ENCODE measurements at places on chromosomes 4 and X. TPM values are rescaled to one million over a fixed set of nuclear protein-coding genes. Genes with fewer than 3 reads are reported as not detected.

- no peak for DNase-seq
- H3K27me3 ChIP-seq: no peaks in the 10 kb centered on the region
- no peaks in the 10 kb centered on the region for H3K4me1 ChIP-seq
- H3K4me3 ChIP-seq: no peak overlapping the region
These were observed 10.9 kb downstream of the SH3TC1 start for GRCh38 chr4:8210010-8210409.

GRCh38 chr4:153905231-153905630 lies 116.3 kb upstream of the SFRP2 start:
- H3K27ac ChIP-seq: no peak overlapping the region

DNA sequence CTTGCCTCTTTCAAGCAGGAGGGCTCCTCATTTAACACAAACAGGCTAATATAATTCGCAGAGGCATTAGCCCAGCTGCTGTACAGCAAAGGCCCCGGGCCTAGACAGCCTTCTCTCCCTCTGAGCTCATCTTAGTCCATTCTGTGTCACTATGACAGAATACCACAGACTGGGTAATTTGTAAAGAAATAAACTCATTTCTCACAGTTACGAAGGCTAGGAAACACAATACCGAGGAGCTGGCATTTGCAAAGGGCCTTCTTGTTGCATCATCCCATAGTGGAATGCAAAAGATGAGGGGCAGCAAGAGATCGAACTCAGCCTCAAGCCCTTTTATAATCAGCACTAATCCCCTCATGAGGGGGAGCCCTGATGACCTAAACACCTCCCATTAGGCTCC lies 48.5 kb downstream of the TSPAN5 start:
- no peak overlapping the region for H3K27ac ChIP-seq
- H3K4me1 ChIP-seq: no peaks in the 10 kb centered on the region
- DNase-seq: no peak
- H3K27me3 ChIP-seq: no peaks in the 10 kb centered on the region

DNA sequence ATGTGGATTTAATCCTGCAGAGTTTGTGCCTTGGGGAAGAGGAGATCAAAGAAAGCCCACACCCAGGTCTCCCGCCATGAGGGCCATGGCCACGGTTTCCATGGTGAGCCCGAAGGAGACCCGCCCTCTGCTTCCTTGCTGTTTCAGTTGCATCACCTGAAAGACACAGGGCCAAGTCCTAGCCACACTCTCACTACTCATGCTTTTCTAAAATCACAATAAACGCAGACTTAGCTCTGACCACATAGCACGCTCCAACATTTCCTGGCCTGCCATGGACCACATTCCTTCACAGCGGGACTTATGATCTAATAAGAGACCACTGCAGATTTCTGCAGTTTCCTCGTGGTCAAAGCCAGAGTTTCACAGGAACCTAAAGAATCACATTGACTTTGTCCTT lies 426.0 kb upstream of the NR3C2 start:
- no peaks in the 10 kb centered on the region for H3K4me1 ChIP-seq
- H3K27me3 ChIP-seq: no peaks in the 10 kb centered on the region
- no peak overlapping the region for H3K27ac ChIP-seq
- no peak for DNase-seq
- H3K4me3 ChIP-seq: no peak overlapping the region

DNA sequence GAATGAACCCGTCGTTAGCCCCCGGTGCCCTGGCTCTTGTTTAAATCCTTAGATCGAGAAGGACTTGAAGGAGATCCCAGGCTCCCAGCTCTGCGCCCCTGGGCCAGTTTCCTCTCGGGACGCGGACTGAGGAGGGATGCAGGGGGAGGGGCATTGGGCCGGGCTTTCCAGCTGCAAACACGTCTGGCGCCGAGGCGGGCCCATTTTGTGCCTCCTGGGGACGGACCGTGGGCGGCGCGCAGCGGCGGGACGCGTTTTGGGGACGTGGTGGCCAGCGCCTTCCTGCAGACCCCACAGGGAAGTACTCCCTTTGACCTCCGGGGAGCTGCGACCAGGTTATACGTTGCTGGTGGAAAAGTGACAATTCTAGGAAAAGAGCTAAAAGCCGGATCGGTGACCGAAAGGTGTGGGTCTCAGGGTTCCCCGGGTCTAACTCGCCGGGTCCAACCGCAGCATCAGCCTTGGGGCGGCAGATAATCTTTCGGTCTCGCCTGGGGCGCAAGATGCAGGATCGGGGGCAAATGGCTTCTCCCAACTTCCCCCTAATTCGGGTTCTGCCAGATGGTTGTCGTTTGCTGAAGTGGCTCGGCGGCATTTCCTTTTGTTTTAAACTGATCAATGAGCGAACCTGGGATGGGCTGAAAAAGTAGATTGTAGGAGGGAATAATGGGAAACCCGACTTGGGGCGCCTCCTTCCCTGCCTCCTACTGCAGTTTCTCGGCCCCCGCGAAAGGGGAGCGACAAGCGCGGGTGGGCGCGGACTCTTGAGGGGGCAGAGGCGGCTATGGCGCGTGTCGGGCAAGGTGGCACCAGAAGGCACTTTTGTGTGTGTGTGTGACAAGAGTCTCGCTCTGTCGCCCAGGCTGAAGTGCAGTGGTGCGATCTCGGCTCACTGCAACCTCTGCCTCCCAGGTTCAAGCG lies 2.9 kb downstream of the PDGFRA start:
- H3K36me3 ChIP-seq: no peaks in the 10 kb centered on the region
- no peaks in the 10 kb centered on the region for H3K27me3 ChIP-seq
- H3K27ac ChIP-seq: no peak overlapping the region

DNA sequence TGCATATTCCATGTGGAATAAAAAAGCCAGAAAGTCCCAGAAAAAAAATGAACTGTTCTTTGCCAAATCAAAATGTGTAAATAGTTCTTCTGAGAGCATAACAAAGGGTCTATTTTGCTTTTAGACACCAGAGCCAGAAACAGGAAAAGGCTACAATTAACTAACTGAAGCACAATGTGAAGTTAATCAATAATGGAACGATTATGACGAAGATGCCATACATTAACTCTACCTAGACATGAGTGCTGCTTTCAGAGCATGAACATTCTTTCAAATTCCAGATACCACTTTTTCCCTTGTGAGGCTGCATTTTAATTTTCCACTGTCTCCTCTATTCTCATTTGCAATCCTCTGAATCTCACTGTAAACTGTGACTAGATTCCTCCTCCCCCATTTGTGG lies 48.7 kb upstream of the PHOX2B start:
- H3K36me3 ChIP-seq: no peaks in the 10 kb centered on the region
- no peak for DNase-seq
- no peak overlapping the region for H3K27ac ChIP-seq
- H3K4me3 ChIP-seq: no peak overlapping the region

GRCh38 chr4:71184195-71184781 lies 154.5 kb upstream of the SLC4A4 start:
- H3K4me3 ChIP-seq: no peak overlapping the region
- no peaks in the 10 kb centered on the region for H3K4me1 ChIP-seq
- no peaks in the 10 kb centered on the region for H3K27me3 ChIP-seq
- DNase-seq: no peak
- H3K36me3 ChIP-seq: no peaks in the 10 kb centered on the region

- DNase-seq: peak; percentile 75
- no peaks in the 10 kb centered on the region for H3K27me3 ChIP-seq
- peak overlapping the region; percentile 62 for H3K4me3 ChIP-seq
- H3K27ac ChIP-seq: peak overlapping the region; percentile 7
- H3K4me1 ChIP-seq: no peaks in the 10 kb centered on the region
These were observed 445 bp downstream of the AP1S2 start for GRCh38 chrX:15854080-15854655.

DNA sequence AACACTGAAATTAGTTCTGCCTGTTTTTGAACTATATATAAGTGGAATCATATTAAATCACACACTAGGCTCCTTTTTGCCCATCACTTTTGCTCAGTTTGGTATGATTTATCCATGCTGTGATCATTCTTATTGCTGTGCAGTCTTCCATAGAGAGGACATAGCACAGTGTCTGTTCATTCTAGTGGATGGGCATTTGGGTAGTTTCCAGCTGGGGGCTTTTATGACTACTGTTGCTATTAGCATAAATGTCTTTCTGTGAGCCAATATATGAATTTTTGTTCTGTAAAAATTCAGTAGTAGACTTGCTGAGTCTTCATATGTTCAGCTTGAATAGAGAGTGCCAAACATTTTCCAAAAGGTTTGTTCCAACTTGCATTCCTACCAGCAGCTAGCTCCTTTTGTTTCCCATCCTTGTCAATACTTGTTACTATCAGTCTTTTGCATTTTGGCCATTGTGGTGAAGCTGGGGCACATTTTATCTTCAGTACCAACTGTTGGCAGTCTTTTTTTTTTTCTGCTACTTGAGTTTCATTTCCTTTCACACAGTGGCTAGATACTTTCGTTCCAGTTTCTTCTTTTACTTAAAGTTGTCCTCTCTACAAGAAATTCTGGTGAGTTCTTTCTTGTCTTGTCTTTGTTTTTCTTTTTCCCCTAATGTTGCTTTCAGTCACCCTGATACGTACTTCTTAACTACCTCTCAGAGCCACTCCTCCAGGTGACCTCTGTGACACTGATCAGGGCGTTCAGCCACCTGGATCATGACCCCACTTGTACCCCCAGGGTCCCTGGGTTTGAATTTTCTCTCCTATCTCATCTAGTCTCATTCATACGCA lies 87.0 kb downstream of the ANXA3 start:
- no peaks in the 10 kb centered on the region for H3K36me3 ChIP-seq
- no peak overlapping the region for H3K27ac ChIP-seq
- no peak overlapping the region for H3K4me3 ChIP-seq
- no peaks in the 10 kb centered on the region for H3K4me1 ChIP-seq
- DNase-seq: no peak

DNA sequence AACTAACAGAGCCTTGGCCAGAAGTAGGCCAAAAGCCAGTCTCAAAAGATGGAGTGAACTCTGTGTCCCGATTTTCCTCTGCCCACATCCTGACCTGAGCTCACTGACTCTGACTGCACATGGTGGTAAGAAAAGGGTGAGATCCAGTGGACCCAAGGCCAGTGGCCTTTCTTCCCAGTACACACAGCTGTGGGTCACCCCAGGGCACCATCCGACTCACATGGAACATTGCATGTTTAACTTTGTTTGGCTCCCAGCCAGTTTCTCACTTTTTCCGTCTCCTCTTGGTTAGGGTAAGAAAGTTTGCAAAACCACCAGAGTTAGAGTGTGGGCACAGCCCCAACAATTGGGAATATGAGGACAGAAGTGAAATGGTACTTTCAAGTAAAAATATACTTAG lies 69.8 kb downstream of the GAB1 start:
- DNase-seq: peak; percentile 83
- no peak overlapping the region for H3K27ac ChIP-seq
- no peaks in the 10 kb centered on the region for H3K27me3 ChIP-seq
- no peaks in the 10 kb centered on the region for H3K36me3 ChIP-seq
- peaks cover 16% of the 10 kb centered on the region for H3K4me1 ChIP-seq

GRCh38 chrX:132331532-132331931 lies 112.3 kb upstream of the RAP2C start:
- H3K27me3 ChIP-seq: no peaks in the 10 kb centered on the region
- no peaks in the 10 kb centered on the region for H3K4me1 ChIP-seq
- no peak overlapping the region for H3K27ac ChIP-seq

DNA sequence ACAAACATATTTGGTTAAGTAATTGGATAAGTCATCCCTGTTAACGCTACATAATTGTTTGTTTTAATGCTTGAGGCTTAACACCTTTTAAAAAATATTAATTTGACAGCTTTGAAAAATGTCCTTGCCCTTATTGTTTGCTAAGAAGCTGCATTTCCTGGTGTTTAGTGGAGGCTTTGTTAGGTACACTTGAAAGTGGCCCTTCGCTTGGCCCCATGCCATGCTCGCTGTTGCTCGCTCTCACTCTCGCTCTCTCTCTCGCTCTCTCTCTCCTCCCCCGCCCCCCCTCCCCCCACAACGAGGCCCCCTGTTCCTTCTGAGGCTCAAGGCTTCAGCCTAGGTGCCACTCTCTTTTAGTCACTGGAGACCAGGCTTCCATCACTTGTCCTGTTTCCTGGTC lies 139.6 kb downstream of the DCLK2 start:
- H3K36me3 ChIP-seq: no peaks in the 10 kb centered on the region
- no peaks in the 10 kb centered on the region for H3K27me3 ChIP-seq
- H3K4me3 ChIP-seq: no peak overlapping the region
- H3K4me1 ChIP-seq: peaks cover 4% of the 10 kb centered on the region
- no peak overlapping the region for H3K27ac ChIP-seq
- no peak for DNase-seq

GRCh38 chrX:154304846-154305245 lies 9.3 kb downstream of the TKTL1 start:
- H3K36me3 ChIP-seq: no peaks in the 10 kb centered on the region
- no peaks in the 10 kb centered on the region for H3K27me3 ChIP-seq
- no peaks in the 10 kb centered on the region for H3K4me1 ChIP-seq
- H3K4me3 ChIP-seq: no peak overlapping the region
- no peak for DNase-seq
- no peak overlapping the region for H3K27ac ChIP-seq

- H3K27ac ChIP-seq: no peak overlapping the region
- H3K36me3 ChIP-seq: no peaks in the 10 kb centered on the region
- H3K4me1 ChIP-seq: no peaks in the 10 kb centered on the region
- H3K27me3 ChIP-seq: no peaks in the 10 kb centered on the region
These were observed 113.9 kb downstream of the NYX start for GRCh38 chrX:41561045-41561444.

- H3K27me3 ChIP-seq: no peaks in the 10 kb centered on the region
- no peak overlapping the region for H3K27ac ChIP-seq
- H3K4me1 ChIP-seq: no peaks in the 10 kb centered on the region
- no peaks in the 10 kb centered on the region for H3K36me3 ChIP-seq
- H3K4me3 ChIP-seq: no peak overlapping the region
- DNase-seq: no peak
These were observed 164.4 kb upstream of the CPEB2 start for GRCh38 chr4:14837860-14838259.

GRCh38 chr4:499567-499966 lies 557 bp downstream of the PIGG start:
- H3K36me3 ChIP-seq: no peaks in the 10 kb centered on the region
- peak overlapping the region; percentile 97 for H3K4me3 ChIP-seq
- no peak overlapping the region for H3K27ac ChIP-seq
- H3K27me3 ChIP-seq: no peaks in the 10 kb centered on the region

GRCh38 chr4:108446556-108446955 lies 173.8 kb upstream of the RPL34 start:
- no peak overlapping the region for H3K27ac ChIP-seq
- H3K4me1 ChIP-seq: no peaks in the 10 kb centered on the region
- H3K27me3 ChIP-seq: no peaks in the 10 kb centered on the region

- DNase-seq: no peak
- H3K27me3 ChIP-seq: no peaks in the 10 kb centered on the region
- H3K36me3 ChIP-seq: no peaks in the 10 kb centered on the region
- H3K4me1 ChIP-seq: no peaks in the 10 kb centered on the region
- no peak overlapping the region for H3K4me3 ChIP-seq
These were observed 19.1 kb upstream of the LAP3 start for GRCh38 chr4:17557880-17558279.

The NR0B1 gene
- not detected for total RNA-seq

The BMP3 gene
- 0.19 TPM for total RNA-seq

The ACOT9 gene
- total RNA-seq: 69.1 TPM

The DCX gene
- 0.42 TPM for total RNA-seq

The SLITRK4 gene
- 3.3 TPM for total RNA-seq

The DNAAF6 gene
- not detected for total RNA-seq

The SPATA18 gene
- total RNA-seq: 12.5 TPM

The SFRP2 gene
- 1,198 TPM for total RNA-seq

The CSAG3 gene
- not detected for total RNA-seq

The TBX22 gene
- not detected for total RNA-seq

Data from aorta (tissue), 5 donors.